ENCODE measurements at places on chromosomes 3 and 15.

- DNase-seq: no peak
Observed at GRCh38 chr3:76990606-76991005, 49.3 kb upstream of the ROBO2 start.

- no peak for DNase-seq
Observed at GRCh38 chr3:197961582-197961945, 1.5 kb downstream of the LMLN start.

GRCh38 chr3:129616291-129616690 is 9.8 kb upstream of the PLXND1 start:
- no peak for DNase-seq

GRCh38 chr3:113428581-113428980 is 12.7 kb downstream of the CFAP44 start:
- DNase-seq: no peak

DNA sequence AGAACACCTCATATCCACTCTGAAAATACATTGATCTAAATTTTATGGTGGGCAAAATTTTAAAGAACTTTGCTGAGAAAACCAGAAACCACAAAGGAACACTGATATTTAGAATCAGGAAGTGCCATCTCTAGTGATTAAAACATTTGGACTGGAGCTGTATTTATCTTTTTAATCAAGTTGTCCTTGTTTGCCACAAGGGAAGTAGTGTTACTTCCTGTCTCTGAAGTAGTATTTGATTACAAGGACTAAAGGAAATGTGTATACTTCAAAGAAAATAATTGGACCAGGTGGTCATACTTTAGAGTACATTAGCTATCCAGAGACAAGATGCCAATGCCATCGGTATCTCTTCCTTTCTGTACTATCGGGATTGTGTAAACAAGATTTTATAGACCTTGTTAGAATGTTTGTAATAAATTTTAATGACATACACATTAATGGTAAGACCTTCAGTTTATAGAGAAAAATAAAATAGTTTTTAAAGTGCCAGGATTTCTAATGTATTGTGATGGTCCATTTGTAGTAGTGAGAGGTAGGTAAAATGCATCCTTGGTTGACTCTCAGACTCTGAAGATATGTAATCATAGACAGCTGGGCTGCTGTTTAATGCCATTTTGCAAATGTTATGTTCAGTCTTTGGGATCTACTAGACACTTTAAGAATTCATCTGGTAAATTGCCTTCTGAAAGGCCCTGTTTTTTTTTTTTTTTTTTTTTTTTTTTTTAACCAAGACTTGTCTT is 131.9 kb downstream of the B3GALNT1 start:
- no peak for DNase-seq

DNA sequence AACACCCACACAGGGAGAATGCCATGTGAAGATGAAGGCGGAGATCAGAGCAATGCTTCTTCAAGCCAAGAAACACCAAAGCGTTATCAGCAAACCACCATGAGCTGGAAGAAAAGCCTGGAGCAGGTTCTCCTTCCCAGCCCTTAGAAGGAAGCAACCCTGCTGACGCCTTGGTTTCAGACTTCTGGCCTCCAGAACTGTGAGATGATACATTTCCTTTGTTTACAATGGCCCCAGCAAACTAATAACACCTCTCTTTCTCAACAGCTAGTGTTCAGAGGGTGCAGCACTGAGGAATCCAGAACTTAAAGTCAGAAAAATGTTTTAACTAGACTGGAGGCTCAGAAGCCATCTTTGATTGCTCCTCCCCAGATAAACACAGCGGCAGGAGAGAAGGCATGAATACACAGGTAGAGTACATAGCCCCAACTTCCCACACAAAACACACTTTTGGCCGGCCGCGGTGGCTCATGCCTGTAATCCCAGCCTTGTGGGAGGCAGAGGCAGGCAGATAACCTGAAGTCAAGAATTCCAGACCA is 132.4 kb upstream of the LPP start:
- DNase-seq: no peak

DNA sequence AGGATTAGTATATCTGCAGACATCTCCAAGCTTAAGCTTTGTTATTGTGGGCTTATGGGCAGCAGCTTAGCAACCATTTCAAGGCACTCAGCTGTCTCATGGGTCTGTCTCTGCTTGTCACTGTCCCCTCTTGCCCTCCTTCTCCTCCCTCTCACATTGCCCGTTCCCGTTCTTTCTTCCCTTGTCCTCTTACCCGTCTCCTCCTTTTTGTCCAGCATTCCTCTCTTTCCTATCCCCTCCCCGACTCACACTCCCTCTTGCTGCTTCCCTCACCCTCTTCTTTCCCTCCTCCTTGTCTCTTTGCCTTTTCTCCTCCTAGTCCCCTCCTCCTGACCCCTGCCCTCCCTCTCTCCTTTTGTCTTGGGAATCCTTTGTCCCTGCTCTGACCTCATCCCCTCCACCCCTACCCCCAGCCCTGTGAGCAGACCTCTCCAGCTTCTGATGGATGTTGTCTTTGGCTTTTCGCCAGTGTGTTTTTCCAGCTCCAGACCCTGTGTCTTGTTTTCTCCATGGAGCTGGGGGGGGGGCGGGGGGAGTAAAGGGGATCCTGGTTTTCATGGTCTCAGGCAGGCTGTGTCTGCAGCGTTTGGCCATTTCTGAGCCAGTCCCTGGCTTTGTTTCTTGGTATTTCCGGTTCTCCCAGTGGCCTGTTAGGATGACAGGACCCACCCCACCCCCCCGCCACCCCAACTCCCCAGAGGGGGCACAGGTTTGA is 47.9 kb upstream of the TRAK1 start:
- no peak for DNase-seq

GRCh38 chr3:58183221-58183620 is 27.6 kb downstream of the DNASE1L3 start:
- no peak for DNase-seq

DNA sequence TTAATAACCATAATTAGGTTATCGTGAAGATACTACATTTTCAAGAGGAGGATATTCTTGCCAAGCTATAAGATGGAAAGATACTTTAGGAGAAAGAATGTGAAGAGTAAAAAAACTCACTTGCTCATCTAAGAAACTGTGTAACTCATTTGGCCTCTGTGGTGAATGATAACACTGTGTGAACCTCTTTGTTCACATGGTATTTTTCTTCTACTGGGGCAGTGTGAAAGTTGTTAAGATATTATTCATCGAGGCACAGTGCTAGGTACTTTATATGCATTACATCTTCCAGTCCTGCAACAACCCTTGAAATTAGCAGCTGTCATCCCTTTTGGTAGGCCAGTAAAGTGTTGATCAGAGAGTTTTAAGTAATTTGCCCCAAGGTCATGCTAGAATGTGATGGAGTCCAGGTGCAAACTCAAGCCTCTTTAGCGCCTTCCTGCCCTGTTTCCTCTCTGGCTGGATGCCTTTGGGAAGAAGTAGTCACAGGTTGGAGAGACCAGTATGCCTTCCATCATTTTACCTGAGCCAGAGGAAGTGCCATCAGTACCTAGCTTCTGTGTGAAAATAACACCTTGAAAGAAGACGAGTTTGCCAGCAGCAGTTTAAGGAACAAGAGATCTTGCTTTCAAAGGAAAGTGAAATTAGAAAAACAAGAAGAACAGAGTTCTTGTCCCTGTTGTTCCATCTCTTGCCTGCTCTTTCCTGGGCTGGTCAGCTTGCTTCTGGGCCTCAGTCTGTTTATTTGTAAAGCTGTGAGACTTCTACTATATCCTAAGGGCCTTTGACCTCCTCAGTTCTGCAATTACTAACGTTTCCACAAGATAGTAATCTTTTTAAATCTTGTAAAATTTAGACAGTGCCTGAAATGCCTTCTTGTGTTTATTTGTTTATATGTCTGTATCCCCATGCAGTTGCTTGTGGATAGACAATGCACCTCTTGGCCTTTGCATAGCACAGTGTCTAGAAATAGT is 179.3 kb downstream of the FNDC3B start:
- no peak for DNase-seq

- DNase-seq: no peak
Observed at GRCh38 chr3:175983379-175983778, 1124.2 kb downstream of the NAALADL2 start.

GRCh38 chr3:94349310-94349878 is 286.5 kb downstream of the NSUN3 start:
- DNase-seq: no peak

GRCh38 chr3:185473290-185473815 is 25.5 kb downstream of the TMEM41A start:
- DNase-seq: no peak
